ENCODE measurements at places on chromosomes 2 and 18. TPM values are rescaled to one million over a fixed set of nuclear protein-coding genes. Genes with fewer than 3 reads are reported as not detected.
A peak's percentile ranks its signal among the peaks of the same experiment; 100 is the strongest.

The ACADL gene
- not detected for total RNA-seq

DNA sequence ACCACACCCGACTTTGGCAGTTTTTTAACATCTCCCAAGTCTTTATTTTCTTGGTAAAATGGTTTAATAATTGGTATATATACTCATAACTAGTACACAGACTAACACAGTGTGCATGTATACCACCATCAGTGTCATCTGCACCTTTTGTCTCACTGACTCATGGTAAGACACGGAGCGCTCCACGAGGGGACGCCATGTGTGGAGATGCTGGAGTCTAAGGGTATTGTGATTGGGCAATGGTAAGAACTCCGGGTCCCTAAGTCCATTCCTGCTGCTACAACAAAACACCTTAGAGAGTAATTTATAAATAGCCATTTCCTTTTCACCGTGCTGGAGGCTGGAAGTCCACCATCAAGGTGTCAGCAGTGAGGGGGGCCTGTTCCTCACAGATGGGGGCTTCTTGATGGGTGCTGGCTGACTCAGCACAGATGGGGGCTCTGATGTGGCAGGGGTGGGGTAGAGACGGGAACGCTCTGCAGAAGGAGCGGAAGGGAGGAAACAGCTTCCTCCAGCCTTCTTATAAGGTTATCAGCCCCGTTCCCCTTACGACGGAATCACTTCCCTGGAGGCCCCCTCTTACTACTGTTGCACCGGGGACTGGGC, 42.0 kb upstream of the EDAR start:
- DNase-seq, result peak; percentile 25

The MARCHF4 gene
- total RNA-seq, result not detected

DNA sequence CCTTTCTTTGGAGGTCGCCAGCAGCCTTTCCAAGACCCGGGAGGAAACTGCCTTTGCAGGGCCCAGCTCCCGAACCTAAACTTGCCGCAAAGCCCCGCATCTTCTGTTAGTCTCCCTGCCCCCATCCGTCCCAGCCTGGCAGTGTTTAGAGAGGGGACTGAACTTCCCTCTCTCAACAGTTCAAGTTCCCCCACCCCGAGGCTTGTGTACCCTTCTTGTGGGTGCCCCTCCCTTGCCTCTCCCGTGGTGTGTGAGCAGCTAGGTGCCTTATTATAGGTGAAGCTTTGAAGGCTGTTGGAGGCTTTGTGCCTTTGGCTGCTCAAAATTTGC, 1.4 kb downstream of the LBH start:
- DNase-seq, result peak; percentile 50

GRCh38 chr2:165002638-165003037, 47.3 kb upstream of the SLC38A11 start:
- DNase-seq, result no peak

GRCh38 chr2:11012131-11012693, 100.5 kb downstream of the KCNF1 start:
- no peak for DNase-seq

The POTEI gene
- not detected for total RNA-seq

GRCh38 chr18:31010601-31011000, 31.9 kb downstream of the DSC3 start:
- DNase-seq, result no peak

DNA sequence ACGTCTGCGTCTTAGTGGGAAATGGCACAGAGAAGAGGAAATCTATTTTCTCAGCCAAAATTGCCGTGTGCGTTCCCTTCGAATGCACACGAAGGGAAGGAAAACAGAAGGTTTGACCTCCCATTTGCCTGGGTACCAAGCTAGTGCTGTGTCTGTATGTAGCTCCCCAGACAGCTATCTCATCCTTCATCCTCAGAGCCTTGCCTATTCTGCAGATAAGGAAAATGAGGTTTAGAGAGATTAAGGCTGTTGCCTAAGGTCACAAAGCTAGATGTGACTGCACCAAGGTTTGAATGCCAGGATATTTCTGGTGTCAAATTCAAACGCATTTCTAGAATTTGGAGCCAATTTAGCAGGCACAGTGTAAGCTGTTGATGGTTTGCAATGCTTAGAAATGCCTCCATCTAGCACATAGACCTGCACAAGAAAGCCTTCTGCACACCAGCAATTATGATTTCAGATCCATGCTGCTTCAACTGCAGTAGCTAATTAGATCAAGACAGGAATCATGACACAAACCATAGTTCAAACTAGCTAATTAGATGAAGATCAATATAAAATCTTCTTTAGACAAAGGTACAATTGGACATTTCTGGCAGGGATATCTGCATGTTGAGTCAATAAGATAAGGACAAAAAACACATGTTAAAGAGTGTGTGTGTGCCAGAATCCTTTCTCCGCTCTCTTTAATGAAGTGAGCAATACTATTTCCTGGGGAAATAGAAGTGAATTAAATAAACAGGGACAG, 115.1 kb downstream of the CMPK2 start:
- no peak for DNase-seq

DNA sequence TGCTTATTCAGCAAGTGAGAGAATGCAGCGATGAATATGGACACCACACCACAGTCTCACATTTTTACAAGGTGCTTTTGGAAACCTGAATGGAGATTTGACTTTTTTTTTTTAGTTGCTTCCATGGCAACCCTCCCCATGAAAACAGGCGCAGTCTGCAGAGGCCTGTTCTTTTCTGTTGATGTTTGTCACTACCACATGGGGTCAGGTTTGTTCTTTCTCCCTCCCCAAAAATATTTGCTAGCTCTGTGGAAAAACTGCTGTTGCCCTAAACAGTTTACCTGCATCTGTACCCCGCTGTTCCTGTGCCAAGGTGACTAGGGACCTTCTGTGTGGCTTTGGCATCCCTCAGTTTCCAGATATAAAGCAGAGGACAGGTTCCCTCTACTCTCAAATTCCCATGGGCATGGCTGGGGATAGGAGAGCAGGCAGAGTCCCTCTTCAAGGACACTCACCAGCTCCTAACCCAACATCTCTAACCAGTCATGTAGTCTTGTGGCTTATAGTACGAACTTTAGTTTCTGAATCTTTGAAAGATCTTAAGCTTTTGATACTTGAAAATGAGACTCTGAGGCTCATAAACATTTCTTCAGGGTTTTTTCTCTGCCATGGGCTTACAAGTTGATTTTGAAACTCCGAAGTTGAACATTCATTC, 14.7 kb upstream of the MAPRE2 start:
- no peak for DNase-seq

DNA sequence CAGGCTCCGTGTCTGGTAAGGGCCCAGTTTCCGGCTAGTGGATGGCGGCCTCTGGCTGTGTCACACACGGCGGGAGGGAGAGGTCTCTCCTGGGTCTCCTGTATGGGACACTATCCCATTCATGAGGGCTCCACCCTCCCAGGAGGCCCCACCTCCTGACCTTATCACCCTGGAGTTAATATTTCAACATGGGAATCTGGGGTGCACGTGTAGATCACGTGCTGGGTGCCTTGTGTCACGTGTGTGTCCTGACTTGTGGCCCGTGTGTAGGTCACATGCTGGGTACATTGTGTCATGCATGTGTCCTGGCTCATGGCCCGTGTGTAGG, 9.9 kb downstream of the NEU4 start:
- DNase-seq, result peak; percentile 4

The LAMA1 gene
- total RNA-seq, result not detected

DNA sequence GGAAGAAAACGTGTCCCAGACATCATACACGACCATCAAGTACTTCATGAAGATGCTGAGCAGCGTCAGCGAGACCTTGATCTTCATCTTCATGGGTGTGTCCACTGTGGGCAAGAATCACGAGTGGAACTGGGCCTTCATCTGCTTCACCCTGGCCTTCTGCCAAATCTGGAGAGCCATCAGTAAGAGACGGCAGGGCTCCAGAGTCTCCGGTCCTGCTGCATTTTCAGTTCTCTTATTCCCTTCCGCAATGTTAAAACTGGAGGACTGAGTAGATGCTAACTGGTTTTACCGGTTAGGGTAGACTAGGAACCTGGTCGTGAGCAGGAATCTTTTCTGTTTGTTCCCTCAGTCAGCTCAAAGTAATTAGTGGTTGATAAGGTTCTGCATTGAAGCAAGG, 32.3 kb downstream of the SLC9A4 start:
- no peak for DNase-seq

- no peak for DNase-seq
These were observed 45.3 kb downstream of the RBKS start for GRCh38 chr2:27844821-27845255.

The NOSTRIN gene
- not detected for total RNA-seq

DNA sequence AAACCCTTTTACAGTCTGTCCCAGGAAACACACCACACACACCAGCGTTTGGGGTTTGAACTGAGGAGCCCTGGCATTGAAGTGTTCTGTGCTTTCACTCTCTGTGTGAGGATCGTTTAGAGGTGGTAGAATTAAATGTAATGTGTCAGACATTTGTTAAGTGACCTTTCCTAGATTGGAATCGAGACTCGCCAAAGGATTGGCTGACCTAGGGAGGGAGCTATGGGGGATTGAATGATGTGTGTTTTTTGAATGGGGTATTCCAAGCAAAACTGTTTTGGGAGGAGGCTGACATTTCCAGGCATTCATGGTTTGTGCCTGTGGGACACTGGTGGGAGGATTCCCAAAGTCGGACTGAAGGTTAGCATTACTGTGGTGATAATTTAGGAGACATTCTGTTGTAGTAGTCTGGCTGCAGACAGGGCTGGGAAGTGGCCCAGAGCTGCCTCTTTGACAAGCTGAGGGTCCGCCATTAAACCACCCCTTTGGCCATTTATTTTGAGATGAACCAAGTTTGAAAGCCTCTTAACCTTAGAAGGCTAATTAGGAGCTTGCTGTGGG, 1.7 kb downstream of the MYO1B start:
- no peak for DNase-seq

- peak; percentile 29 for DNase-seq
These were observed 36.8 kb upstream of the LCLAT1 start for GRCh38 chr2:30410217-30410616.

DNA sequence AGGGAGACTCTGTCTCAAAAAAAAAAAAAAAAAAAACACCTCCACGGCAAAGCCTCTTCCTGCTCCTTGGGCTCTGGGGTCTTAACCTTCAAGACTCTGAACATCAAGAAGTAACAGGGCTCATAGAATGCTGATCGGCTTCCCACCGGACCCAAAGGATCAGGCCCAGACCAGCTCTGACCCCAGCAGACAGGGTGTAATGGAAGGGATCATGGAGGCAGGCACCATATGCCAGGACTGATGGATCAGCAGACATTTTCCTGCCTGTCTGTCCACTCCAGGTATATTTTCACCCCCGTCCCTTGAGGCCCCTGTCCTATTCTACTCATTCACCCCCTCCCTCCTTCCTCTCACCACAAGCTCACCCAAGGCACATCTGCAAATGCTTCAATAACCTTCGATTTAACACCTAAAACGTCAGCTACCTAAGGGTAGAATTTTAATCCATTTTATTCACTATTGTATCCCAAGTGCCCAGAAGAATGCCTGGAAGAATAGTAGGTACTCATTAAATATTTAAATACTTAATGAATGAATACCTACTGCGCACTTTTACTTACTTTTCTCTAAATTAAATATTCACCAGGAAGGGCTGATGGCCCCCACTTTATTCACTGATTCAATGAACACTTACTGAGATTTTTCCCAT, 4.6 kb upstream of the SPEG start:
- no peak for DNase-seq

DNA sequence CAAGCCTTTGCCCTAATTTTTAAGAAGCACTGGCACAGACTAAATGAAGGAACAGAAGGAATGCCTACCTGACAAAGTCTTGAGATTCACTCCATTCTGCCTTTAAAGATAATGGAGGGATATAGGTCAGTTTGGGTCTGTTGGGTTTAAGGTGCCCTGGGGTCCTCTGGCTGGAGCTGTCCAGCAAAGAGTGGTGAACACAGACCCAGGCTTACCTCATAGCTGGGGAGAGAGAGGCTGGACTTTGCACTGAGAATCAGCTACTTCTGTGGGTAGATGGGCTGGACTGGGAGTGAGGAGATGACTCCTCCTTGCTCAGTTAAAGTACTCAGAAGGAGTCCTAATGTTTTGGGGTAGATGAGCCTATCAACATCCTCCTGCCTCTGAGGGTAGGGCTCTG, 64.4 kb upstream of the CXCR4 start:
- DNase-seq, result no peak

The DYTN gene
- not detected for total RNA-seq

GRCh38 chr18:10070561-10071000, 156.8 kb downstream of the VAPA start:
- no peak for DNase-seq

- DNase-seq, result no peak
These were observed 108.8 kb downstream of the DOCK10 start for GRCh38 chr2:224933431-224933830.

- DNase-seq, result no peak
These were observed 13.0 kb downstream of the KCNH7 start for GRCh38 chr2:162825578-162825977.

DNA sequence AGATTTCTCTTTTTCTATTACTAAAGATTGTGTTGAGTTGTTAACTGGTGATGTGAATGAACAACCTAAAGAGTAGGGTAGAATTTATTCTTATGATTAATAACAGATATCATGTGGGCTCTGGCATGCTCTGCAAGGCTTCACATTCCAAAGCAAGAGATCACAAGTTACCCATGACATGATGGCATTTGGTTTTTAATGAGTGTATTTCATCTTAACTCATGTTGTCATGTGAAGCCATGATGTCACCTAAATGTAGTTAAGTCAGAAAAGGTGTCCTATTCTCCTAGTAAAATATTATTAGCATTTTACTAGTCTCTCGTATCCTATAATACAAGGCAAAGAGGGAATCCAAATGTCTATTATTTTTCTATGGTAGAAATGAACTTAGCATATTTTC, 678.0 kb downstream of the ARHGAP15 start:
- no peak for DNase-seq

DNA sequence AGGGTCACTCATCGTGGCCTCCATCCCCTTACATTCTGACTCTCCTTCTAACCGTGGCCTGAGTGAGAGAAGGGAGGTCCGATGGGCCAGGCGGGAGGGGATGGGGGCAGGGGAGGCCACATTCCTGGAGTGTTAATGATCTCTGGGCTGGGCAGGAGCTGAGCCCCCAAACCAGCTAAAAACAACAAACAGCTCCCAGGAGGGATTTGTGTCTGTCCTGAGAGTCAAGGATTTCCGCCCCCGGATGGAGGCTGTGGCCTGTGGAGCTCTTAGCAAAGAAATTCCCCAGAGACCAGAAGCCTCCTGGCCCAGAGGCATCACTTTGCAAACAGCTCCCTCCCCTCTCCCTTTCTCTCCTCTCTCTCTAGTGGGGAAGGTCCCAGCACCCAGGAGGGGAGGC, 23.5 kb downstream of the EMX1 start:
- DNase-seq, result no peak

- no peak for DNase-seq
These were observed 115.9 kb downstream of the HAUS1 start for GRCh38 chr18:46220116-46220515.

DNA sequence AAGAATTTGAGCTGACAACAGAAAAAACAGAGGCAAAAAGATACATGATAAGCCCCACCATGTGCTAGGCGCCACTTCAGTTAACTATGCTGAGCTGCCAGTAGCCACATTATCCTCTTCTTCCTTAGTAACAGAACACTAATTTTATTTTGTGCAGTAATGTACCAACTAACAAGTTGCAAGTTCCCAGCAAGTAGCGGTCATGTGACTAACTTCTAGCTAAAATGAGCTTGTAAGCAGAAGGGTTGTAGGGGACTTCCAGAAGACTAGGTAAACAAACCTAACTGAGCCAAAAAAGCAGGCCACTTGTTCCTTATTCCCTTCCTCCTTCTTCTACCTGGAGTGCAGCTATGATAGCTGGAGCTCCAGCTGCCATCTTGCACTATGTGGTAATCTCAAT, 75.5 kb downstream of the DTNB start:
- no peak for DNase-seq

GRCh38 chr2:166900700-166901099, 12.4 kb downstream of the XIRP2 start:
- DNase-seq, result no peak
